ENCODE measurements at places on chromosomes 7 and 10. TPM values are rescaled to one million over a fixed set of nuclear protein-coding genes. Genes with fewer than 3 reads are reported as not detected.

Gene CALHM1
- total RNA-seq, result not detected

Gene EGR2
- 0.59 TPM for total RNA-seq

GRCh38 chr10:31819391-31819820 is 109.2 kb downstream of the ARHGAP12 start:
- H3K27ac ChIP-seq, result no peak overlapping the region
- peaks cover 8% of the 10 kb centered on the region for H3K4me1 ChIP-seq

DNA sequence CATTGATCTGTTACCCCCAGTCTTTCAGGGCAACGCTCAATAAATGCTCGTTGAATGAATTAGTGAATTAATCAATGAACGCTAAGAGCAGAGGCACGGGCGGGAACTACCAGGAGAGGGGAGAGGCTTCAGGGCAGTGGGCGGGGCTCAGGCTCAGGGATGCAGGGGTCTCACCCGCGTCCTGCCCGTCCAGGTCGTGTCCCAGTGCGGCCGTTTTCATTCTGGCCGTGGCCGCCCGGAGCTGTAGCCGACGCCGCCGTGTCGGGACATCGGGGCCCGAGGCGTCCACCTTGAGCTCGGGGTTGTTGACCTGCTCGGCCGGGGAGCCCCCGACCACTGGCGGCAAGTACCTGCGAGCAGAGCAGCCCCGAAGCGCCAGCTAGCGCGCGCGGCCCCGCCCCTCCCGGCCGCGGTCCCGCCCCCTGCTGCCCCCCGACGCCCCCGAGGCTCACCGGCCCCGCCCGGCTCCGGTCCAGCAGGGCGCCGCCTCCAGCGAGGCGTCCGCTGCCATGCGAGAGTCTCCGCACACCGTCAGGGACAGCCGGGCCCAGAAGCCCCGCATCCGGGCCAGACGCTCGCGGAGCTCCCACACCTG is 2.8 kb upstream of the GAL3ST4 start:
- H3K27ac ChIP-seq, result no peak overlapping the region
- peak; percentile 67 for DNase-seq
- no peaks in the 10 kb centered on the region for H3K4me1 ChIP-seq

Gene GPR26
- total RNA-seq, result not detected
